ENCODE measurements at places on chromosomes 5 and 9.
A peak's percentile ranks its signal among the peaks of the same experiment; 100 is the strongest.

- no peak for DNase-seq
Measured at GRCh38 chr9:78010445-78010844, 21.2 kb downstream of the GNAQ start.

DNA sequence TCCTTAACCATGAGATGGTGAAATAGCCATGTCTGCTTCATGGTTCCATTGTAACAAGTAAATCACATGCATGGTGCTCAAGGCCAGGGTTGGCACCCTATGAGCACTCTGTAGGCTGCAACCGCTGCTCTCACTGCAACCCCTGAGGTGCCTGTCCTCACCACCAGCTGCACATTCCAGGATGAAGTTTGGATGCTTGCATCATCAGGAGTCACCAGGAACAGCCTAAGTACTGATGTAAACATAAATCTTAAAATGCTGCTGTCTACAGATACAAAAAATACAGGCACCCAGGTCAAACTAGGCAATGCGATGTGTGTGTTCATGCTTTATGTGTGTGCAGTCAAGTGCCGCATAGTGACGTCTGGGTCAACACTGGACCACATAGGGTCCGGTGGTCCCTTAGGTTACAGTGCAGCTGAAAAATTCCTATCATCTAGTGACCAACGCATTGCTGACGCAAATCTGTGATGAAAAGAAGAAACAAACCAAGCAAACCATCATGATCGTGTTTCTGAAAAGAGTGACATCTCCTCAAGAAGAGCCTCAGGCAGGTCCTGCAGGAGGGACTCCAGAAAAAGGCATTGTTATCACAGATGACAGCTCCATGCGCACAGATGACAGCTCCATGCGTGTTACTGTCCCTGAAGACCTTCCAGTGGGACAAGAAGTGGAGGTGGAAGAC, 234.8 kb downstream of the AUH start:
- DNase-seq = no peak

- DNase-seq = peak; percentile 81
Measured at GRCh38 chr5:42992088-42992879, 47.8 kb downstream of the ANXA2R start.

DNA sequence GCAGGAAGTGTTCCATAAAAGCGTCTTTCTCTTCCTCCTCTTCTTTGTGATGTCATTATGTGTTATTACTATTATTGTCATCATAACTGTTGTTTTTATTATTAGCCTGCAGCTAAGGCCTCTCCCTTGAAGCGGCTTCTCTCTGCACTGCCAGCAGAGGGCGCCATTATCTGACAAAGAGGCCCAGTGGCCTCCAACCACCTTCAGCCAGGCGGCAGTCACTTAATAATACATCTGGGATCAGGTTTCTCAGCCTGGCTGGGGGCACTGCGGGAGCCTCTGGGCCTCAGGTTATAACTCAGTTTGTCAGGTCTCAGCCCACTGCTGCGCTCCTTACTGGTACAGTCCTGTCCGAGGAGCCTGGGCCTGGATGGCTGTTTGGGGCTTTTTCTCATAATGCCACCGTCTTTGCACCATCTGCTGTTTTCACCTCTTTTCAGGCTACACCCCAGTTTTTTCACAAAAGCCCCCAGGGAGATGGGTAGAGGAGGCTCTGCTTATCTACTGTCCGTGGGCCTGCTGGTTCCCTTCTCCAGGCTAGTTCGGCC, 281.9 kb downstream of the NSG2 start:
- peak; percentile 65 for DNase-seq

DNA sequence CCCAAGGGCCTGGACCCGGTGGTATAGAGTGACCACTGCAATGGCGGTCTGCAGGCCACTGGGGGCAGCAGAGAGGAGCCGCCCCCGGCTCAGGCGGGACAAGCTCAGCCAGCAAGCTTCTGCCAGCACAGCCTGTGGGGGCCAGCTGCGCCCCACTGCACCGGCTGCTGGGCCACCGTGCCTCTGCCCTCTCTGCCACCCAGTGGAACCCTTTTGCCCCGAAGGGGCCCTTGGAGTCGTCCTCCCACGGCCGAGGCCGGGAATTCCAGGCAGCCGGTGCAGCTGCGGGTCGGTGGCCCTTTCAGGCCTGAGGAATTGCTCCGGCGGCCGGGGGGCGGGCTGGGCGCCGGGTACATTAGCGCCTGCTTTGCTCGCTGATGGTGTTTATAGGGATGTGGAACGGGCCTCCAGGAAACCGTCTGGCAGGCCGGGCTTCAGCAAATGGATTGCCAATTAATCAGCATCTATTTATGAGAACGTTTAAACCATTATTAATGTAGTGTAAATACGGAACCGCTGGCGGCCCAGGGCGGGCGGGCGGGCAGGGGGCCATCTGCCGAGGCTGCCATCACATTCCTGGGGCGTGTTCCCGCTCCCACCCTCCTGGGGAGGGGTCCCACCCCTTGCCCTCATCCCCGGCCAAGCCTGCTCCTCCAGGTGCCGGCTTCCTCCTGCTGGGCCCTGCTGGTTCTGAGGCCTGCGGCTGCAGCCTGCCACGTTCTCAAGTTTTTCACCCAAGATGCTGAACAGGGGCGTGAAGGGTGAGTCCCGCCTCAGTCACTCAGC, 127.4 kb downstream of the BARX1 start:
- peak; percentile 49 for DNase-seq

DNA sequence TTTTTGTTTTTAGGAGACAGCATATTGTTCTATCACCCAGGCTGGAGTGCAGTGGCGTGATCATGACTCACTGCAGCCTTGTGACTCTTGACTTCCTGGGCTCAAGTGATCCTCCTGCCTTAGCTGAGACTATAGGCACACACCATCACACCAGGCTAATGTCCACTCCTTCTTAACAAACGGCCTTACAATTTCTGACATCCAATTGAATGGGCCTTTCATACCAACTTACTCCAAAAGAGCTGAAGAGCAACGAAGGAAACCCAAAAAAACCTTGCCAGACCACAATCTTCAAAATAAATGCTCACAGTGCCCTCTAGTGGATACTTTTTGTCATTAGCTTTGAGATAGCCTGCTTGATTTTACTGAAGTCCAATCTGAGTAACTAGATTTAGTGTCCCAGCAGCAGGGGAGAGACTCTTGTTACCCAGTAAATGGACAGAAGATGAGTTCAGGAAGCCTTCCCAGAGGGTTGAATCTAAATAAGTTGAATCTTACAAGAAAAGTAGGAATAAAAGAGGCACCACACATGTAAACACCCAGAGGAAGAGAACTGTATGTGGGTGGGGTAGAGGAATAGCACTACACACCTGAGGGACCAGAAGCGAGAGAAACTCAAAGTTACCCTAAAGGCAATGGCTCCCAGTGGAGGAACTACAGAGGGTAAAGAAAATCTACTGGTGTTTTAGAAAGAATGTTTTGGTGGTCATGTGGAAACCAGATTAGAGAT, 9.3 kb downstream of the ZNF622 start:
- DNase-seq = peak; percentile 60

GRCh38 chr9:125966959-125967711, 220.0 kb downstream of the PBX3 start:
- no peak for DNase-seq

DNA sequence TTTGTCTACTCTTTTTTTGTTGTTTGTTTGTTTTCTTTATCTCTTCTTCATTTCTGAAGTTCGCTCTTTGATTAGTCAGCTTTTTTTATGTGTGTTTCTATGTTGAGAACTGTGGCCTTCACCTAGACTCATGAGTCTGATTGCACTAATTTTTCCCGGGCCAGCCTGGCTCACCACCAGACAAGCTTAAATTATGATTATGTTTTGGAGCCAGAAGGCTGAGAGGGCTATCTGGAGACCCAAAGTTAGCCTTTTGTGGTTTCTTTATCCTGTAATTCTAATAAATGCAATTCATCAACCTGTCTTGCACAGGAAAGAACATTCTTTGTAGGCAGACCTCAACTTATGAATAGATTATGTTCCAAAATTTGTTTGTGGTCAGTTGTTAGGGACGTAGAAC, 20.8 kb upstream of the ACTBL2 start:
- DNase-seq = no peak

GRCh38 chr5:142446131-142446959, 121.5 kb upstream of the SPRY4 start:
- DNase-seq = no peak

- DNase-seq = no peak
Measured at GRCh38 chr5:57185313-57185712, 11.5 kb downstream of the GPBP1 start.

GRCh38 chr5:172380301-172380986, 73.9 kb downstream of the SH3PXD2B start:
- DNase-seq = no peak

DNA sequence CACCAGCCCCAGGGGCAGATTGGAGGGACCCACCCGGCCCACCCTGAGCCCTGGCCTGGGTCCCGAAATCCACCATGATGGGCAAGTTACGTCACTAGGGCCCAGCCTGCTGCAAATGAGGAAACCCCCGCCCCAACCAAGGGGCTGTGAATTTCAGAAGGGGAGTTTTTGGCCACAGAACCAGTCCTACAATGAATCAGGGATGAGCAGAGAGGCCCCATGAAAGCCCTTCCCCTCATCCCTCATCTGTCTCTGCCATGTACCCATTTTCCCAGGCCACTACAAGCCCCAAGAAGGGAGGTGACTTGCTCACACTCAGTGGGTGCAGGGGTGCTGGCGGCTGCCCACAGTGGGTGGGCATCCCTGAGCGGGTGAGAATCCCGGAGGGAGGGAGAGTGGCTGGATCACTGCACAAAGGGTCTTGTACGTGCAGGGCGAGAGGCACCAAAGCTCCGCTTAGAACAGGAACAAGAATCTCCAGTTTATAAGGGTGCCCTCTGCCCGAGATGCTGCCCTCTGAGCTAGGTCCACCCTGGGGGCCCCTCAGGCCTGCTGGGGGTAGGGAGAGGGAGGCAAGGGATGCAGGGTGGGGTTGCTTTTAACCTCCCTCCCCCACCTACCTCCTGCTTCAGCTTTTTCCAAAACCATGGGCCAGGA, 10.4 kb upstream of the TCF7 start:
- DNase-seq = no peak

DNA sequence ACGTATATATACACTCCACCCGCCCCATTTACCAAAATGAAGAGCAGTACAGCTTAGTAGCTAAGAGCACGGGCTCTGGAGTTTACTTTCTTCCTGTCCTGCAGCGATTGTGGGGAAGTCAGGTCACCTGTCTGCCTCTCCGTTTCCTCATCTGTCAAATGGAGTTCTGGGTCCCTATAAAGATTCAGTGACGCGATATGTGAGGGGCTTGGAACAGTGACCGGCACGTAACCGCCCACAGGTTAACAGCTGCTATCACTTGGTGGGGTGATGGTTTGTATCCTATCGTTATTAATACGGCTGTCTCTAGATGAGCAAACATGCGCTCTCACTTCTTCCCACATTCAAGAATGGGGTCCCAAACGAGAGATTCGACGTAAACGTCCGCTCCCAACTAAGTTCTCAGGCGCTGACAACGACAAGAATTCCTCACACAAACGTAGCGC, 426 bp downstream of the FAM114A2 start:
- DNase-seq = peak; percentile 46

DNA sequence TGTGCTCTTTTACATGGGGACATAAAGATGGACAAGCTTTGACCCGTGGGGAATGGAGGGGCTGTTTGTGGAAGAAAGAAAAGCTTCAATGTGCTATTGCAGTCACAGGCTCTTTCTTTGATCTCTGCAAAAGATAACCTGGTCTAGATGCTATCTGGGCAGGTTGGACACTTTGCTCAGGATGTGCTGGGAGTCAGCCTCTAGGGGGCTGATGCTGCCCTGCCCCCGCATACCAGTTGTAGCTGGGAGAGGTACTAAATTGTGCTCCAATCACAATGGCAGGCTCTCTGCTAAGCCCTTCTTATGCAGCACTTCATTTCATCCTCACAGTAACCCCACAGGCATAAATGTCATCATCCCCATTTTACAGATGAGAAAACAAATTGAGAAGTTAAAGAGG, 67.2 kb downstream of the PSD2 start:
- DNase-seq = no peak

DNA sequence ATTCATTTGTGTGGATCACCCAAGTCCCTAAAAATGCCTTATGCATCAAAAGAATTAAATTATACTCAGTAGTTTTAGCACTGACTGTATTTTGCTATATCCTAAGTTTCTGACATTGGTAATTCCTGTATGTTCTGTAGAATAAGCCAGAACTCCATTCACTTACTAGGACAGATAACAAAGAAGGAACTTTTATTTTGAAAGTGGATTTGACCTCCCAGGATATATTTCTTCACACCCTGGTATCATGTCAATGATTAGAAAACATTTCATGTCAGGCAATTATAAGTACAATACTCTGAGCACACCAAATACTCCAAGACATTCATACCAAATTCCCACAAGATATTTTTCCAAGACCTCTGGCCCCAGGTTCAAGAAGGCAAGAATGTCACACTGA, 28.7 kb upstream of the MYOT start:
- no peak for DNase-seq

DNA sequence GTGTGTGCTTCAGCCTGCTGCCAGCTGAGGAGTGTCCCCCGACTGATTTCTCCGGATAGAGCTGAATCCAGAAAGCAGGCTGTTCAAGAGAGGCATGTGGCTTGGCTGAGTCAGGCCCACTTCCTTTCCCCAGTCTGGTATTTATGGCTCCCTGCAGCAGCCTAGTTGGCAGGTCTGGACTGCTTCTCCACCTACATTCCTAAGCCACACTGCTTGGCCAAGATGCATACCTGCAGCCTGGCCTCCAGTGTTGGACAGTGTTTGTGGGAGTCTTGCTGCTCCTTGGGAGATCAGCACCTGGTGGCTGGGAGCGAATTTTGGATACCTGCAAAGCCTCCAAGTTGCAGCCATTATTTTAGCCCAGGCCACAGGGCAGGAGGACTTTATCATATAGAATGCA, 670.8 kb downstream of the ACTL7B start:
- DNase-seq = no peak

DNA sequence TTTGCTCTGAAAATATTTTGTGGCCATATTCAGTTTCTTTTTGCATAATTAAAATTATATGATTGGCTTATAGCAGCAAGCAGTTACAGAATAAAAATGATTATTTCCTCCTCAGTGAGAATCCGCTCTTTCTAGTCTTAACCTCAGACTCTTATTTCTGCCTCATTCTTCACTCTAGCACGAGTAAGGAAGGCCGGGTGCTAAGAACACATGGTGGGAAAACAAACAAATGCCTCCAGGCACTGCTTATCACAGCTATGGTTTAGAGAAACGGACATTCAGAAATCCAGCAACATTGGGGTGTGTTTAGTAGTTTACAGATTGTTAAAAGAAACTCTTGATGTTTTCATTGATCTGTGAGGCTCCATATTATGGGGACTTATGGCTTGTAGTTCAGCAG, 168.7 kb downstream of the KDM4C start:
- DNase-seq = no peak

- no peak for DNase-seq
Measured at GRCh38 chr5:153998768-153999167, 39.9 kb downstream of the FAM114A2 start.

DNA sequence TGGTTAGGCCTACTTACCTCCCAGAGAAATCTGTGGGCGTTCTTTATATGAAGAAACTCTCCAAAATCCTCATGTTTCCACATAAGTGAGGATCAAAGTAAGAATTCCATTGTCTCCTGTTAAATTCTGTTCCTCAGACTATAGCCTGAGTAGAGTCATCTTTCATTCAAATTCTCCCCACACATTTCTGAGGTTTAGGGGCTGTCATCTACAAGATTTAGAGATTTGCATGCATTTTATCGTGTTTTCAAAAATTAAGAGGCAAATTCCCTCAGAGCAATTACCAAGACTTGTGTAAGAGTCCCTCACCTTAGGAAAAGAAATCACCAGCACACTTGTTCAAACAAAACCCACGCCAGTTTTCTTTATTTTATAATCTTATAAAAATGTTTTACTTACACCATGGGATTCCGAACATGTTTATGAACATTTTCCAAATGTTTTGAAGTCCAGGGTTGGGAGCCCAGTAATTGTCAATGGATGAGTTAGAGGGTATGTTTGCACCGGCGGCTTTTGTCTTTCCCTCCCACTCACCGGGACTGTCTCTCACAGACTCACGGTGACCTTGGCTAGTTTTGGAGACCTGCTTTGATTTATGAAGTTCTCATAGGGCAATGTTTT, 367.6 kb downstream of the ENC1 start:
- no peak for DNase-seq

Data from NCI-H2227 treated with DMSO at 0.1 percent for 48 hours (cell line).